ENCODE measurements at places on chromosomes 13 and 19. TPM values are rescaled to one million over a fixed set of nuclear protein-coding genes. Genes with fewer than 3 reads are reported as not detected.

NCAN gene
- total RNA-seq: not detected

RFX1 gene
- total RNA-seq: 4.8 TPM

SLC8A2 gene
- total RNA-seq: not detected

TNFRSF19 gene
- 24.3 TPM for total RNA-seq

C1QTNF9B gene
- not detected for total RNA-seq

NLRP7 gene
- total RNA-seq: not detected

FXYD3 gene
- total RNA-seq: 14.4 TPM

APOC1 gene
- 28.2 TPM for total RNA-seq

NOTCH3 gene
- 42.2 TPM for total RNA-seq

CLEC17A gene
- not detected for total RNA-seq

SBSN gene
- not detected for total RNA-seq

PSPN gene
- total RNA-seq: 1.5 TPM

EHD2 gene
- 152 TPM for total RNA-seq

MIDN gene
- 29.7 TPM for total RNA-seq

PDX1 gene
- 0.30 TPM for total RNA-seq

PLA2G4C gene
- 4.6 TPM for total RNA-seq

ZNF100 gene
- total RNA-seq: 7.8 TPM

DHPS gene
- total RNA-seq: 180 TPM

MTUS2 gene
- not detected for total RNA-seq

SYNGR4 gene
- total RNA-seq: not detected

ETV2 gene
- total RNA-seq: 2.2 TPM

LGI4 gene
- 207 TPM for total RNA-seq

KLK11 gene
- total RNA-seq: not detected
